Forelimb muscle (tissue), 1 donor: ENCODE measurements at places on chromosomes 7 and 10. TPM values are rescaled to one million over a fixed set of nuclear protein-coding genes. Genes with fewer than 3 reads are reported as not detected.

PPP1R17 gene
- not detected for polyA plus RNA-seq

ACTR1A gene
- polyA plus RNA-seq = 73.9 TPM

GRCh38 chr7:7550663-7551062 lies 15.0 kb upstream of the COL28A1 start:
- DNase-seq = no peak

GRCh38 chr7:48042636-48043035 lies 7.3 kb downstream of the C7orf57 start:
- DNase-seq = no peak

DNA sequence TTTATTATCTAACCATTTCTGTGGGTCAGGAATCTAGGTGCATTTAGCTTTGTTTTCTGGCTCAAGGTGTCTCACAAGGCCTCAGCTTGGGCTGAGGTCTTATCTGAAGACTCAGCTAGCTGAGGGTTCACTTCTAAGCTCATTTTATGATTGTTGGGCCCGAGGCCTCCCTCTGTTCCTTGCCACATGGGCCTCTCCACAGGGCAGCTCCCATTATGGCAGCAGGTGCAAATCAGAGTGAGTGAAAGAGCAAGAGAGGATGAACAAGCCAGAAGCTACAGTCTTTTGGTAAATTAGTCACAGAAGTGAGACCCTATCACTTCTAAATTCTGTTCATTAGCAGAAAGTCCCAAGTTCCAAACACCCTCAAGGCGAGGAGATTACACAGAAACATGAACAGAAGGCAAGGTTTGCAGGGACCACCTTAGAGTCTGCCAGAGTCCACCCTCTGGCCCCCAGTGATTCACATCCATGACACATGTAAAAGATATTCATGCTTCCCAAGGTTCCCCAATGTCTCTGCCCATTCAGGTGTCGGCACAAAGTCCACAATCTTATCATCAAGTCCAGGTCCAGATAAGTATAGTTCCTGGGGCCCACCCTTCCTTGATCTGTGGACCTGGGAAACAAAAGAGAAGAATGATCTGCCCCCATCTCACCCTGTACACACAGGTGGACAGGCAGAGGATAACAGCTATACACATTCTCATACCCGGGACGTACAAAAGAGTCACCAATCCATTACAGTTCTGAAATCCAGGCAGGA lies 23.7 kb downstream of the FIGNL1 start:
- no peak for DNase-seq

MGAM2 gene
- polyA plus RNA-seq = 0.04 TPM
